ENCODE measurements at places on chromosomes 1 and 21. TPM values are rescaled to one million over a fixed set of nuclear protein-coding genes. Genes with fewer than 3 reads are reported as not detected.

Gene GOLT1A
- total RNA-seq = not detected

Gene UTS2
- not detected for total RNA-seq

Gene ABL2
- total RNA-seq = 8.3 TPM

Gene NIBAN1
- total RNA-seq = 66.4 TPM

Gene SMPDL3B
- 1.9 TPM for total RNA-seq

Gene PLA2G2C
- total RNA-seq = not detected

Gene SPEN
- 58.7 TPM for total RNA-seq

GRCh38 chr21:35021546-35021945 is 27.6 kb downstream of the RUNX1 start:
- DNase-seq = no peak

DNA sequence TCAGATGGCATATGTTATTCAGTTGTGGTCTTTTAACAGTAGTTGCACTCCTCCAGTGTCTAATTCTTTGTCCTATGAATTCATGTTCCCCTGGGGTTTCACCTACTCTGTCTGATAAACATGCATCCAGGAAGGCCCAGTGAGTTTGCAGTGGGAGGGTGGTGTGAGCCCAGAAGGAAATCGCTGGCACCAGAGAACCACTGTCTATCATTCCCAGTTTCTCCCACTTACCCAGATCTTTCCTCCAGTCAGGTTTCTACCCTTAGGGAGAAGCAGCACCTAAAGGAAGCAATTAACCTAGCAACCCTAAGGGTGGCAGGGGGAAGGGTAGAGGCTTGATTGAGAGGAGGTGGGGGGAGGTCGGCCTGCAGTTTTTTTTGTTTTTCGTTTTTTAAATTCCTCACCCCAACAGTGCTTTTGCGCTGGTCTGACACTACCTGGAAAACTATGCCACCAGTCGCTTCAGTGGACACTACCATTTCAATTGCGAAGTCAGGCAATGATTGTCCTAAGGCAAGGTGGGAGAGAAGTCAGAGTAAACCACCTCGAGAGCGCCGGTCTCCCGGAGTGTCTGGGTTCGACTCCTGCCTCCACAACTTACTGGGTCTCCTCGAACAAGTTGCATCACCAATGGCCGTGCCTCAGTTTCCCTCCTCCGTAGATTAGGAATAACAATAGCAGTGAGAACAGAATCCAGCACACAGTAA is 766 bp upstream of the SLC44A3 start:
- no peak for DNase-seq

- no peak for DNase-seq
Measured at GRCh38 chr1:16143566-16144324, 12.1 kb downstream of the EPHA2 start.

GRCh38 chr1:66681686-66682085 is 70.6 kb upstream of the DYNLT5 start:
- no peak for DNase-seq

DNA sequence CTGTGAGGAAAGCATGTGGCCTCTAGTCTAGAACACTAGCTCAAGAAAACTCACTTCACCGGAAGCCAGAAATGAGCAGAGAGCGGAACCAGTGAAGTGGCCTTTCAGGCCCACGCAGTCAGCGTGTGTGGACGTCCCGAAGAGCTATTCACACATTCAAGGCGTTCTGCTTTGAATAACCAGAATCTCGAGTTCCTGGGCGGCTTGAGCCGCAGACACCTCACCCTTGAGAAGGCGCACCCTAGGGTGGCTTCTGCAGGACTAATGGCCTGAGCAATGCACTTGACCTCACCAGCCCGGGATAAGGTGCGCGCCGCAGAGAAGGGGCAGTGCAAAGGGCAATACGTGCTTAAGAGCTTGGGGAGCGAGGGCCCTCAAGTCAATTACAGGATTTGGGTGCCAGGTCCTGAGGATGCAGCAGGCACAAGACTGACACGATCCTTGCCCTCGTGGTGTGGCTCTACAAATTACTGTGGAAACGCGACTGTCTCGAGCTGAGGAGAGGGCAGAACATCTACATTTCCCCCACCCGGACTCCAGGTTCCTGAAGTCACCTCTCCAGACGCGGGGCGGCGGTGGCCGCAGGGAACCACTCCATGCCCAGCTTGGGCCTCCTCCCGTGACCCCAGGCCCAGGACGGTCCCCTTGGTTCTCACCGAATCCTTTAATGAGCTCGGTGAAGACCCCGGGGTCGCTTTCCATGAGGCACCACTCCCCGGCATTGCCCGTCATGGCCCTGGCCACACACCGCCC is 455 bp downstream of the UCHL5 start:
- peak; percentile 62 for DNase-seq

DNA sequence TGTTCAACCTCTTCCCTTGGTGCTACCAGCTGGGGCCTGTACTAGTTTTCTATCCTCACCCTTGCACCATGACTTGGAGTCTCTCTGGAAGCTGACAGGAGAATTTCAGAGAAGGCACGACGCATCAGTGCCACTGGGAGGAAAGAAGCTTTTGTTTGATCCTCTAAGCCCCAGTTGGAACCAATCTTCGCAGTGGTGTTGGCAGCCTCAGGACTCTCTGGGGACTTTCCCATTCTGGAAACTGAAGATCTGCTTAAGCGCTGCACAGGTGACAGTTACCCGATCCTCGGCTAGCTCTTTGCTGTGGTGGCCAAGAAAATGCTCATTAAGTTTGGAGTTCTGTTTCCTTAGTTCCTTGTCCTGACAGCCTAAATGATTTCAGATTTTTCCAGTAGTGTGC is 222.3 kb downstream of the RHOU start:
- DNase-seq = no peak

GRCh38 chr1:88876573-88877365 is 14.6 kb downstream of the GTF2B start:
- no peak for DNase-seq

DNA sequence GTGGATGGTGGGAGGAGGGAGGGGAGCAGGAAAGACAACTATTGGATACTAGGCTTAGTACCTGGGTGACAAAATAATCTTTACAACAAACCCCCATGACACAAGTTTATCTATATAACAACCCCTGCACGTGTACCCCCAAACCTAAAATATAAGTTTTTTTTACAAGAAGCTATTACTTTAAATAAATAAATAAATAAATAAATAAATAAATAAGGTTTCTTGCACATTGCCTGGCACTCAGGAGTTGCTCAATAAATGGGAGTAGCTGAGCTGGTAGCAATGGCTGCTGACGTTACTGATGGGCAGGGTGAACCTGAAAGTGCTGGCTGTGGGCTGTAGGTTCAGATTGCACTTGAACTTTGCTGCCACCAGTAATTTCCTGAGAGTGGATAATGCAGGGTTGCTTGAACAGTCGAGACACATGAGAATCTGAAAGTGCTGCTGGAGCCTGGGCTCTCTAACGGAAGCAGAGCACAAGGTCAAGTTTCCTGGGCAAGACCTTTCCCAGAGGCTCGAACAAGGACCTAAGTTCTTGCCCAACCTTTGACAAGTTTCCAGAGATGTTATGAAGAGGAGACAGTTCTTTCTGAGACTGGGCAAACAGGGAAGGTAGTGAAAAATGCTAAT is 14.8 kb upstream of the KCNE2 start:
- DNase-seq = no peak

DNA sequence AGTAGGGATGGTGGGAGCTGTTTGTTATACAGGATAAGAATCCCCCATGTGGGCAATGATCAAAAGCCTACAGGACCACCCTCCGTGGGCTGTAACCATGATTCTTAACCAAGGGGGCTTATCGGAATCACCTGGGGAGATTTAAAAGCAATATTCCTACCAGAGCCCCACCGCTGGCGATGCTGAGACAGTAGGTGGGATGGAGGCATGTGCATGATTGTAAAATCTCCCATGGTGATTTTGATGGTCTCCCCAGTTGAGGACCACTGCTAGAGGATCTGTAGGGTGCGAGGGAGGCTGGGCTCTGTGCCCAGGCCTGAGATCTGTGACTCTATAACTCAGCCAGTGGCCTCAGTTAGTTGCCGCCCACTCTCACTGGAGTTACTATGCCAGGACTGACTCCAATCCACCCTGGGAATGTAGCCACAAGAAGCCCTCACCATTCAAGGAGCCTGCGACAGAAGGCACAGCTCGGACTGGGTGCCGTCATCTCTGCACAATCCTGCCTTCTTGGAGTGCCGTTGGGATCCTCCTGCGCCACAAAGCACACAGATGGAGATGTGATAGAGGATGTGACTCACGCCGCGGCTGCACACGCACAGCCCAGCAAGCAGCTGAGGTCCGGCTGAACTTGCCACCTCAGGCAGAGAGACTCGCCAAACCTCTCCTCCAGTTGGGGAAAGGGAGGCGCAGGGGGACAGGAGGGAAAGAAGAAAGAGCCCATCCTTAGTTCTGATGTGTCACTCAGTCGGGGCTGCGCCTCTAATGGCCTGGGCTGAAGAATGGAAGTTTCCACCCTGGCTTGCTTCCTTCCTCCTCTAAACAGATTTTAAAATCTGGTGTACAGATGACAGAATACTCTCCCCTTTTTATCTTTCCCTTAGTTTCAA is 26.5 kb downstream of the AKNAD1 start:
- no peak for DNase-seq

DNA sequence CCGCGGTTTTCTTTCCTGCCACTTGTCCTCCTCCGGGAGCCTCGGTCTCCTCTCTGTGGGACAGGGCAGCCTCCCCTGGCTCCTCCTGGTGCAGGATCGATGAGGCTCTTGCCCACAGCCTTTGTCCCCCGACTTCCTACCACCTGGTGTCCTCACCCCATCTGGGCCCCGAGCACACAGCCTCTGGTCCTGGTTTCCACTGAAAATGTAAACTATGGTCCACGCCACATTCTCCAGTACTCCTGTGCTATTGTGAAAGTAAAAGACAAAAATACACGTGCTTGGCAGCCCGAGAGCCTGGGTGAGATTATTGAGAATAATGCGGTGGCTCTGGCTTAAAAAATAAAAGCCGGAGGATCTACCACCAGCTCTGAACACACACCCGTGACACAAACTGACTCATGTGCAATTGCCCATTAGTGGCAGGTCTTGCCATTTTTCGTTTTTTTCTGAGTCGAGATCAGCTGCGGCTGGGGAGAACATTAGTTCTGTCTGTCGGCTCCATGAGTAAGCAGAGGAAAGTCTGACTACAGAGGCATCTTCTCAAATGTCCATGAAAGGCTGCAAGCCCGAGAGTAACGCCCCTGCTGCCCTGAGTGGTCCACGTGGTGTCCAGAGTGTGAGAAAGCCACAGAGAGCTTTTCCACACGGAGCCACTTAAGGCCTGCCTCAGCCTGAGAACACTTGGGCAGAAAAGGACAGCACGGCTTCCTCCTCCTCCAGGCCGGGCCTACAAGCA is 5.7 kb upstream of the COL6A2 start:
- no peak for DNase-seq

GRCh38 chr1:101781201-101781831 is 215.4 kb downstream of the OLFM3 start:
- DNase-seq = no peak

GRCh38 chr1:100152271-100152670 is 19.3 kb downstream of the TRMT13 start:
- DNase-seq = no peak

DNA sequence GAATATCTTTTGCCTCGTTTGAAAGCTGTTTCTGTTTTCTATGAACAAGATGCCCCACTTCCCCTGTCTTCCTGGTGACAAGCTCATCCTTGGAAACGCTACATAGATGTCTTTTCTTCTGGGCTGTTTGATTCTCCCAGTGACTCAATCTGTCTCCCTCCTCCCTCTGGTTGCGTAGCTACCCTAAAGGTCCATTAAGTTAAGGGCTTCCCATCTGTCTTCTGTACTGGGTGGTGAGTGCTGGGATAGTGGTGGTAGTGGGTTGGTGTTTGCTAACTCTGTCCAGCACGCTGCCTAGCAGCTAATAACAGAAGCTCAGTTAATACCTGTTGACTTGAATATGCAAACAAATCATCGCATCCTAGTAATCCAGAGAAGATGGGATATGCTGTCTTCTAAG is 50.2 kb upstream of the GCLM start:
- no peak for DNase-seq

- no peak for DNase-seq
Measured at GRCh38 chr21:43956670-43957035, 55.5 kb upstream of the TRAPPC10 start.

DNA sequence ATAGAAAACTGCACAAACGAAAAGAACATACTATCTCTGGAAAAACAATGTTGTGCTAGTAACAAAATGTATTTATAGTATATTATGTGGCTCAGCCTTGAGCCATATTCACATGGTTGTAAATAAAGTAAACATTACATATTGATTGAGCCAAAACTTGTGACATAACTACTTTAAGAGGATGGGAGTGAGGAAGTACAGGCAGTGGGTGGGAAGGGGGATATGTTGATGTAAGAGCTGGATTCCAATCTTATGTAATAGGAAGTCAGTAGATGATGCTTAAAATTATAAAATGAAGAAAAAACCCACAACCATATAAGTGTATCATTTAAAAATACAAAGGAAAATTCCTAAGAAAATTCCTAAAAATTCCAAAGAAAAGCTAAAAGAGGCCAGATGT is 42.7 kb downstream of the RHOU start:
- no peak for DNase-seq

Measured in GM12878 (cell line).